ENCODE measurements at places on chromosomes 7 and 10.

GRCh38 chr10:21732067-21732772, 198.2 kb downstream of the MLLT10 start:
- no peak for DNase-seq

GRCh38 chr7:144470078-144470477, 66.6 kb upstream of the NOBOX start:
- no peak for DNase-seq

GRCh38 chr10:14975672-14976273, 16.6 kb downstream of the MEIG1 start:
- DNase-seq: no peak

DNA sequence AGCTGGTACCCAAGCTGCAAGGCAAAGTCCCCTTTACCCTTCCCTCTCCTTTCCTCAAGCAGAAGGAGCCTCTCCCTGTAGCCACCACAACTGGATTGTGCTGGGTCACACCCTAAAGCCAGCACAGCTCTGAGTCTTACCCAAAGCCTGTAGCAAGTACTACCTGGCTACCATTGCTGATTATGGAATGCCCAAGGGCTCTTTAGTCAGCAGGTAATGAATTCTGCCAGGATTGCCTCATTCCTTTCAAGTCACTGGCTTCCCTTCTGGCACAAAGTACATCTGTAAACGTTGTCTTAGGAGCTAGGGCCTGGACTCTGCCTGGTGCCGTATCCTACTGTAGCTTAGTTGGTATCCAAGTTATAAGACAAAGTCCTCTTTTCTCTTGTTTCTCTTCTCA, 52.0 kb downstream of the FAS start:
- DNase-seq: no peak

DNA sequence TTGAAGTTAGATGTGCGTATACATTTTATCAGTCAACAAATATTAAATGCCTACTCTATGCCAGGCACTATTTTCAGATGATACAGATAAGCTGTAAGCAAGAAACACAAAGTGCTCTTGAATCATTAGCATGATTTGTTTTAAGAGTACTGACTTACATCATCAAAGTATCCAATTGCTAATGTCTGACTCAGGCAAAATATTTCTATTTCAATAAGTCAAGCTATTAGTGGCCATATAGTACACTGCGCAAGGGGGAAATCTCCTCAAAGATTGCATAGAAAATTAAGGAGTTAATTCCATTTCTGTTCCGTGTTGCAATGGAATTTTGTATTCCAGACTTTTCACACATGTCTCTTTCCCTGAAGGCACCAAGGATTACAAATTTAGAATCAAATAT, 46.1 kb upstream of the DNAJC1 start:
- no peak for DNase-seq

DNA sequence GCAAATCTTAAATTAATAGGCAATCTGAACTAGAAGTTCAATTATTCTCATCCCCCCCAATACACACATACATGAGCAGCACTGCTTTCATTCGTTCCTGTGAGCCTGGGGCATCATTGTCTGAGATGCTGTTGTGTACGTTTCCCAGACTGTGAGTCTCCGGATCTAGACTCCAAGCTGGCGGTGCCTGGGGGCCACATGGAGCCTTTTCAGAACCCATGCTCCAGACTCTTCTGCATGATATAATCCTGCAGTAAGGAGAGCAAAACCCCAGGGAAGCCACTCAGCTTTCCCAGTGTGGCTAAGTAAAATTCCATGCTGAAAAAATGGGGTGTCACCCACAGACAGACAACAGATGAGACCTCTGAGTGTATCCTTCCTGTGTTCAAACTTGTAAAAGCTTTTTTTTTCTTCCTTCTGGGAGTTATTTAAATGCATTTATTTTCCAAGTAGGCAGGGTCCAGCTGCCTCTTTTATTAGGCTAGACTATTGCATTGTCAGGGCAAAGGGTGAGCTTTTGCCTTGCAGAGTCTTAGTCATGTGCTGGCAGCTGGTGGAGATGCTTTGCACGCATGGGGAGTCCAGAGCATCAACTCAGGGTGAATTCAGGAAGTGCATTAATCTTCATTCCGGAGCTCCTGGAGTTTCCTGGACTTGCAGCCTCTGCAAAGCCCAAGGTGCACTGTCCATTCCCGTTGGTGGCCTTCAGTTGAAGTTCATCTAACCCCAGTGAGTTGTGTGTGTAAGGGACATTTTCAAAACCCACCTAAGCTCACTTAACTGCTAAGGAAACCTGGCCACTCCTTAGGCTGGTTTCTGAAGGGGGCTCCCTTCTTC, 185.7 kb upstream of the ADO start:
- no peak for DNase-seq

GRCh38 chr10:70744617-70745143, 40.5 kb downstream of the TBATA start:
- DNase-seq: no peak
